NT2/D1 (cell line): ENCODE measurements at places on chromosomes 7 and 10.

- no peak for DNase-seq
These were observed 21.7 kb upstream of the JAKMIP3 start for GRCh38 chr10:132043861-132044695.

DNA sequence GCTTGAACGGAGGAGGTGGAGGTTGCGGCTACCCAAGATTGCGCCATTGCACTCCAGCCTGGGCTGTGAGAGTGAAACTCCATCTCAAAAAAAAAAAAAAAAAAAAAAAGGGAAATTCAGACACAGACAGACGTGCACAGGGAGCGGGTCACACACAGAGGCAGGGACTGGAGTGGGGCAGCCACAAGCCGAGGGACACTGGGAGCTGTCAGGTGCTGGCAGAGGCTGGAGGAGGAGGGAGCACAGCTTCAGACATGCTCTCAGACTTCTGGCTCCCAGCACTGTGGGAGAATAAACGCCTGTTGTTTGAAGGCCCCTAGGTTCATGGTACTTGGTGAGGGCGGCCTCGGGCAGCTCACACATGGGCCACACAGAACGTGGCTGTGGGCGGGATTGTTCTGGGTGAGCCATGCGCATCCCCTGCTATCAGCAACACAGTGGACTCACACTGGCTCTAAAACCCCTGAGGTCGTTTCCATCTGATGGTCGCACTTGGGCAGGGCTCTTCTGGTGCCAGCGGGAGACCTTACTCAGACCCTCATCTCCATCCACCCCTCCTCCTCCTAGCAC, 375.9 kb downstream of the DNAJB6 start:
- no peak for DNase-seq

GRCh38 chr10:52488606-52489485, 174.8 kb downstream of the DKK1 start:
- no peak for DNase-seq

- no peak for DNase-seq
These were observed 61.0 kb upstream of the MKRN1 start for GRCh38 chr7:140540136-140540777.

GRCh38 chr10:3866332-3866731, 81.3 kb upstream of the KLF6 start:
- no peak for DNase-seq

DNA sequence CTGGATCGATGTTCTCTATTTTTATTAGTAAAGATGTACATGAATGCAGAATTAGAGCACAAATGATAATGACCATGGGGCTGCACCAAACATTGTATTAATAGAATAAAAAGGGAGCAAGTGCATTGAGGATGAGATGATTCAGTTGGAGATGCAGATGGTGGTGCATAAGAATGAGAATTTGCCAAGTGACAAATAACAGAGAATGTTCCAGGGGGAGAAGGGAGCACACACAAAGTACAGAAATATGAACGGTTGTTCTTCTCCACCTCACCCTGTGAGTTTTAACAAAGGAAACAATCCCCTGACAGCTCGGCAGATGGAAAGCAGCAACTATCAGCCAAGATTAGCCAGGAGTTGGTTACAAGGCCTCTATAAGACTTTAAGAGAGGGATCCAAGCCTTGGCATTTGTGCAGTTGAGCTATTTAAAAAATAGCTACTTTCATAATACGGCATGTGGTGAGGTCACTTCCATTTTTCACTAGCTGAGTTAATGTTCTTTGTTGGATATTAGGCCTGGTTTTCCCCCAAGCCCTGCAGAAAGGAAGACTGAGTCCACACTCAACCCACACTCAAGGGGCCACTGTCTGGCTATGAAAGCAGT, 462.5 kb downstream of the TNS3 start:
- DNase-seq, result no peak

DNA sequence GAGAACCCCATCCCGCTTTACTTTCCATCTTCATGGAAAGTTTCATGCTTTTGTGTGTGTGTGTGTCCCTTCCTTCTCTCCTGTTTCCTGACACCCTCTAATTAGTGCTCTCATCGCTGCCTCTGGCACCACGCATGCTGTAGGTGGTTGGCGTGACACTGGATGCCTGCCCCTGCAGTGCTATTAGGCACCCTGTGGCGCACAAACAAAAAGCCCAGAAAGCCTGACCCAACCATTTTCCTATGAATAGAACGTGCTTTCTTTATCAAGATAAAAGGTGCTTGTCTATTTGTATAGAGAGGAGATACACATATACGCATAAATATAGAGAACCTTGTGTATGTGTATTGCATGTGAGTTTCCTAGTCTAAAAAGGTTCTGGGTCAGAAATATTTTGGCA, 120.8 kb upstream of the CDCA7L start:
- no peak for DNase-seq

- no peak for DNase-seq
These were observed 18.3 kb downstream of the ANKMY2 start for GRCh38 chr7:16627236-16627635.

DNA sequence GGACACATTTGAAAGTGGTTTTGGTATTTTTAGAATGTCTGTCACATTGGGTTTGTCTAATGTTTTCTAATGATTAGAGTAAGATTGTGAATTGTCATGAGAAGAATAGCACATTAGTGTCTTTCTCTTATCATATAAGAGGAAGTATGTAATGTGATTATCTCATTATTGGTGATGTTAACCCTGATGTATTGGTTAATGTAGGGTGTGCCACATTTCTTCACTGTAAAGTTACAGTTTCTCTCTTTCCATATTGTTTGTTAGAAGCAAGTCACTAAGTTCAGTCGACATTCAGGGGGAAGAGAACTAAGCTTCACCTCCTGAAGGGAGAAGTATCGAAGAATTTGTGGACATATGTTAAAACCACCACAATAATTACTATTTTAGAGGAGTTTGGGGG, 56.3 kb upstream of the DNAH11 start:
- DNase-seq, result no peak

GRCh38 chr7:36157527-36158320, 4.7 kb downstream of the EEPD1 start:
- DNase-seq, result no peak

GRCh38 chr7:137948083-137948844, 53.6 kb downstream of the CREB3L2 start:
- DNase-seq, result no peak

GRCh38 chr7:137305901-137306621, 37.5 kb downstream of the PTN start:
- DNase-seq, result no peak

DNA sequence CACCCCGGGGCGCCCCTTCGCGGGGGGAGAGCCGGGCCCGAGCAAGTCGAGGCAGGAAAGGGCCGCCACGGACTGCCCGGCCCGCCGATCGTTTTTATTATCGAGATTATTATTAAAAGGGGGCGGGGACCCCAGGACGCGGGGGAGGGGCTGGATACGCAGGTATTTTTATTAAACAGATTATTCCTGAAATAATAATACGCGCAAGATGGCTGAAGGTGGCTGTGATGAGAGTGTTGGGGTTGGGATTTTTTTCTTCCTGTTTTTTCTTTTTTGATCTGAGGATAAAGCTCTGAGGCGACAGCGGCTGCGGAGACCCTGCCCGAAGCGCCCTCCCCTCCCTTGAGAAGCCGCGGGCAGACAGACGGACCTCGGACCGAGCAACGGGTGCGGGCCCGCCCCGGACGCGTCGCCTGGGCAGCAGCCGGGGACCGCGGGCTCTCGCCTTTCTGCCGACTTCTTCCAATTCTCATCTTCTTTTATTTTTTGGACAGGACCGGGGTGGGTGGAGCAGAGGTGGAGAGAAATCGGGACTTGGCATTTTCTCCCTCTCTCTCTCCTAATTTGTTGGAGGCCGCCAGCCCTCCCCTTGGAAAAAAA, 1.4 kb upstream of the TRIM8 start:
- no peak for DNase-seq

DNA sequence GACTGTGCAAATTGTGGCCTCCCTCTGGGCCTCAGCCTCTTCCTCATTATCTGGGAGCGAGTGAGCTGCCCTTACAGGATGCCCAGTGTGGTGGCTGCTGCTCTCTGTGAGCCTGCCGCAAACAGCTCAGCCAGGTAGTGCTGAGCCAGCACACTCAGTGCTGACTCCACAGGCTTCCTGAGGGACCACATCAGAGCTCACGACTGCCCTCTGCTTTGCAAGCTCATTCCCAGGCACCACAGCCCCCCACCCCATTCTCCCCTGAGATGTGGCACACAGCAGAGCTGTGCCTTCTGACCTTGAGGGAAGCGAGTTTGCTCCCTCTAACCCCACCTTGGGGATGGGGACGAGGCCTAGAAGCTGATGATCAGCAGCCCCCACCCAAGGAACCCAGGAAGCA, 230.5 kb upstream of the PPP2R2D start:
- no peak for DNase-seq

DNA sequence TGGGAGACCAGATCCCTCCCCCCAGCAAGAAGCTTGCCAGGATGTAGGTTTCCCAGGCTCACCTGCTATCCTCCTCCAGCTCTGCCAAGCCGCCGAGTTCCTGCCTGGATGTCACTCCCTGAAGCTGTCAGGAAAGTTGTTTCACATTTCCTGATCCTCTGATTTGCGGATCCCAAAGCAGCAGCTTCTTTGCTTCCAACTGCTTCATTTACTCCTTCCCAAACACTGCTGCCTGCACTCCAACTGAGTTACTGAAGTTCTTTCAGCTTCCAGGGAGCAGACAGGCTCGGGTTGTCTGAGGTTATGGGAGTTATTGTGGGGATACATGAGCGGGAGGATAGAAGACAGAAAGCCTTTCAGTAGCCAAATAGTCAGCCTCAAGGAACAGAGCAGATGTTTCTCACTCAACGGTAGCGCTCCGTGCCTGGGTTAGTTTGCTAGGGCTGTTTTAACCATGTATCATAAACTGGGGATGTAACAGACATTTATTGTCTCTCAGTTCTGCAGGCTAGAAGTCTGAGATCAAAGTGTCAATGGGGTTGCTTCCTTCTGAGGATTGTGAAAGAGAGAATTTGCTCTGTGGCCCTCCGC, 516.0 kb downstream of the REEP3 start:
- DNase-seq, result no peak

DNA sequence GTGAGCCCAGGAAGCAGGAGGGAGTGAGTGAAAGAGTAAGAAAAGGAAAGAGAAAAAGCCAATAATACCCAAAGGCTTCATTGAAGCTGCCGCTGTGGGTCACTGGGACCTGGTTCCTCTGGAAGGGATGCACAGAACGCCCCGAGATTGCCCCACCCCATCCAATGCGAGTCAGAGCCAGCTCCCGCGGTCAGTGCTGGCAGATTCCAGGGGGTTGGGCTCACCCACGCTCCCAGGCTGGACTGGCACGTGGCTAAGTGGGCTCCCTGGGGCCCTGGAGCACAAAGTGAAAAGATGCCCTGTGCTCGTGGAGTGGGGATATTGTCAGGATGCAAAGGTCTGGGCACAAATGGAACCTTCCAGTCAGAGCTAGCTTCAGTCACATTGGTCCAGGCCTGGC, 117.0 kb downstream of the OAT start:
- DNase-seq, result no peak

DNA sequence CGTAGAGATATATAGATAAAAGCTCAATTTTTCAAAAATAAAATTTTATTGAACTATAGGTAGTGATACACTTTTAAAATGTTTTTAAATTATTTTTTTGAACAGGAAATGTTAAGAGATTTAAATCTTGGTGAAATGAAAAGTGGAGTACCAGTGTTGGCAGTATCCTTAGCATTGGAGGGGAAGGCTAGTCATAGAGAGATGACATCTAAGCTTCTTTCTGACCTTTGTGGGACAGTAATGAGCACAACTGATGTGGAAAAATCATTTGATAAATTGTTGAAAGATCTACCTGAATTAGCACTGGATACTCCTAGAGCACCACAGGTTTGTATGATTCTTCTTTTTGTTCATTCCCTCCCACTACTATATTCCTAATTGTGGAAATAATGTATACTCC, 15.8 kb downstream of the PDCD4 start:
- no peak for DNase-seq

- DNase-seq, result no peak
These were observed 264.1 kb downstream of the GRID1 start for GRCh38 chr10:86102451-86102850.

- DNase-seq, result no peak
These were observed 169.3 kb upstream of the MAGI2 start for GRCh38 chr7:79622781-79623180.

- no peak for DNase-seq
These were observed 483.1 kb downstream of the GALNT17 start for GRCh38 chr7:71615017-71615416.

DNA sequence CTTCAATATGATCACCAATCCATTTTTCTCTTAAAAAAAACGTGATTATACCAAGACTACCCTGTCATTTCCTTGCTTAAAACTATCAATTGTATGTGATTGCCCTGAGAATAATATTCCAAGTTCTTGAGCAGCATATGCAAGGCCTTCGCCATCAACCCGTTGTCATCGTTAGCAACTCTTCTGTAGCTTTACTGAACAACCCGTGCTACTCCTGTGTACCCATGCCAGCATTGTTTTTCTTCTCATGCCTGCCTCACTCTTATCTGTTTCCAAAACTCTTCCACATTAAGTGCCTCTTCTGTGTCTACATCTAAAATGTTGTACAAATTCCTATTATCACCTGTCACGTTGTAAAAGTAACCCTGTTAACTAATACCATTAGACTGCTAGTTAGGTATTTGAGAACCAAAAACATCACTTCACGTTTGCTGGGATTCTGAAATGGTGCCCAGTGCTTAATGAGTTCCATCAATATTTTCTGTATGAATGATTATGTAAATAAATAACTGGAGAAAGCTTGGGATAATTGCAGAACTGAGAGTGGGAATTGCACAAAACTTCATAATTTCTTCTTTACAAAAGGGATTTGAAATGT, 10.5 kb downstream of the CAV2 start:
- DNase-seq, result no peak

DNA sequence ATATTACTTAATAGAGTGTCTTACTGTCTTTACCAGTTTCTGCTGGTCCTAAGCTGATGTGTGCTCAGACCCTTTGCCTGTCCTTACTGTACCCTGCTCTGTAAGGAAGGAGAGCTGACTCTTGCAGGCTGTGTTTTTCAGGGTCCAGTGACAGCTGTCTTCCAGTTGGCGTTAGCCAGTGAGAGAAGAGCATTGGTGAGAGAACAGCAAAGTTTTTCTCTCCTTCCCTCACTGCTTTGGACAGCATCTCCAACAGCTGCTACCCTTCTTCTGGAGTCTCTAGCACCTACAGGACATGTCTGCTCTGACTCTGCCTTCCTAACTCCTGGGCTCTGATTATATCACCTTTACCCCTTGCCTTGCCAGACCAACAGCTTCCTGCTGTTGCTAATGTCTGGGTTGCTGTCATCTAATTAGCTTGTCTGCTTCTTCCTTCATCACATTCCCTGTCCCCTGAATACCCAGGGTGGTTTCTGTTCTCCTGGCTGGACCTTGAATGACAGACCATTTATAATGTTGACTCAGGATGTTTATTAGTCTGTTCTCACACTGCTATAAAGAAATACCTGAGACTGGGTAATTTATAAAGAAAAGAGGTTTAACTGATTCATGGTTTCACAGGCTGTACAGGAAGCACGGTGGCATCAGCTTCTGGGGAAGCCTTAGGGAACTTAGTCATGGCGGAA, 23.5 kb upstream of the PANK1 start:
- no peak for DNase-seq

- DNase-seq, result no peak
These were observed 4.3 kb downstream of the LHPP start for GRCh38 chr10:124465777-124466488.
